ENCODE measurements at places on chromosomes 1 and 21.
A peak's percentile ranks its signal among the peaks of the same experiment; 100 is the strongest.

GRCh38 chr1:43651902-43652301, 2.0 kb downstream of the KDM4A start:
- H3K4me1 ChIP-seq: peaks cover 16% of the 10 kb centered on the region
- no peak overlapping the region for H3K27ac ChIP-seq
- peak overlapping the region; percentile 0 for H3K4me3 ChIP-seq
- no peaks in the 10 kb centered on the region for H3K27me3 ChIP-seq
- no peak for DNase-seq
- peaks cover 38% of the 10 kb centered on the region for H3K36me3 ChIP-seq

DNA sequence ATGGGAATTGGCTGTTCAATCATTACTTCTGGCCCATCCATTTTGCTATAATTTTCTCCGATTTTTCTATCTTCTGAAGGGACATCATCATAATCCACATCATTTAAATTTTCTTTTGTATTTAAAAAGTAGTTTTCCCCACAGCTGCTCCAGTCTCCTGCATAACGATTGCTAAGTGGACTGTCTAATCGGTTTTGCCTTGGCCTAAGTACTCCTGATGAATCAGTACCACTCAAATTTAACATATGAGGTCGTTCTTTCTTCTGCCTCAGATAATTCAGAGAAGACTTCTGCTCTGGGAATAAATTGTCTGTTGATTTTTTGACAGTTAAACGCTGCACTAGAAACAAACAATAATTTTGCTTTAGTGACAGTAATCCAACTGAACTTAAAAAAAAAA, 41.9 kb downstream of the SYDE2 start:
- no peak overlapping the region for H3K27ac ChIP-seq
- no peaks in the 10 kb centered on the region for H3K36me3 ChIP-seq
- no peaks in the 10 kb centered on the region for H3K4me1 ChIP-seq
- DNase-seq: no peak
- no peaks in the 10 kb centered on the region for H3K27me3 ChIP-seq

GRCh38 chr1:7333094-7333493, 438.0 kb upstream of the VAMP3 start:
- DNase-seq: no peak
- H3K4me3 ChIP-seq: no peak overlapping the region
- peaks cover 10% of the 10 kb centered on the region for H3K27me3 ChIP-seq
- peaks cover 5% of the 10 kb centered on the region for H3K4me1 ChIP-seq
- no peaks in the 10 kb centered on the region for H3K36me3 ChIP-seq

DNA sequence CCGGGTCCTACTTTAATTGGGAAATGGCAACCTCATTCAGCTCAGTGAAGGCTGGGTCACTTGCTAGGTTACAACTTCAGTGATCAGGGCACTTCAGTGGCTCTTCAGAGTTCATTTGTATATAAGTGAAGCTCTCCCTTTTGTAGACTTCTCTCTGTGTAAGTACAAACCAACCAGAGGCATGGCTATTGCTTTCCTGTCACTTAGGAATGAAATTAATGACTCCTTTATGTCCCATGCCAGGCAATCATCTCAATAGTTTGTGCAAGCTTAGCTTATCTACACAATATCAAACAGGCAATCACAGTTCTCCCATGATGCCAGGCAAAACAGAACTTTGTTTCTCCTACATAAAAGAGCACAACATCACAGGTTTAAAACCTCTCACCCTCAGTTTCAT, 22.8 kb upstream of the CTBS start:
- no peak overlapping the region for H3K4me3 ChIP-seq
- H3K4me1 ChIP-seq: no peaks in the 10 kb centered on the region
- no peaks in the 10 kb centered on the region for H3K36me3 ChIP-seq
- no peaks in the 10 kb centered on the region for H3K27me3 ChIP-seq
- DNase-seq: no peak

DNA sequence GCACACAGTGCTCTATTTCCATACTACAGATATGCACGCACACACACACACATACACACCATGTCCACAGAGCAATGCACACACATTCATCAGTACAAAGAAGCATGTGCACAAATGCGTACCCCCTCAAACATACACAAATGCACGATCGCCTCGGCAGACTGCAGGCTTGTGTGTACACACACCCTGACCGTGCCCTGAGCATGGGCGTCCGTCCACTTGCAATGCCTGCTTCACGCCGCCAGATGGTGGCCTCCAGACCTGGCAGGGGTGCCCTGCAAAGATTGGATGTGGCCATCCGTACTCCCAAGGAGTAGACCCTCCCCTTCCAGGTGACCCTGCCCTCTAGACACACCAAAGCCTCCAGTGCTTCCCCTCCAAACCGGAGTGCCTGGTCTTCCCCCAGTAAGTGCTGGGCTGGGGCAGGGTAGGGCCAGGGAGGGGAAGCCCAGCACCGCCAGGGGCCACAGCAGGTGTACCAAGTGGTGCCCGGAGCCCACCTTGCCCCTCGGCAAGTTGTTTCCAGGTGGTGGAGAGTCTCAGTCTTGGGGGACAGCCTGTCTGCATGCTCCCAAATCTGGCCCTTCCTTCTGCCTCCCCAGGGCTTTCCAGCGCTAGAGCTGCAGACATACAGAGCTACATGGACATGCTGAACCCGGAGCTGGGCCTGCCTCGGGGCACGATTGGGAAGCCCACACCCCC, 20.6 kb downstream of the ESPN start:
- peaks cover 48% of the 10 kb centered on the region for H3K27me3 ChIP-seq
- H3K27ac ChIP-seq: no peak overlapping the region
- DNase-seq: peak; percentile 82
- no peaks in the 10 kb centered on the region for H3K36me3 ChIP-seq

- no peak for DNase-seq
- no peaks in the 10 kb centered on the region for H3K27me3 ChIP-seq
These were observed 7.1 kb upstream of the TMEM61 start for GRCh38 chr1:54973205-54973921.

DNA sequence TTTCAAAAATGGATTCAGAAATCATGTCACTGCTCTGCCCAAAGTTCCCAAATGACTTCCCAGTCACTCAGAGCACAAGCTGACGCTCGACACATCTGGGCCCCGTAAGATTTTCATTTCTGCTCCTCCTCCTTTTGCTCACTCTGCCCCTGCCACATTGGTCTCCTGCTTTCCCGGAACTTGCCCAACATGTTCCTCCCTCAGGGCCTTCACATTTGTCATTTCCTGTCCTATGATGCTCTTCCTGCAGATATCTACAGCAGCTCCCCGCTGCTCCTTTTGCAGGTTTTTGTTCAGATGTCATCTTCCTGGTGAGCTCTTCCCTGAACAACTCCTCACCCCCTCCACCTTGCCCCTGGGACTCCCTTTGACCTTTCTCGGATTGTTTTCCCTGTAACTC, 58.5 kb upstream of the IVNS1ABP start:
- no peaks in the 10 kb centered on the region for H3K27me3 ChIP-seq
- no peak overlapping the region for H3K27ac ChIP-seq
- no peak overlapping the region for H3K4me3 ChIP-seq
- no peaks in the 10 kb centered on the region for H3K36me3 ChIP-seq

GRCh38 chr1:75786901-75787493, 941 bp downstream of the RABGGTB start:
- H3K36me3 ChIP-seq: peaks cover 35% of the 10 kb centered on the region
- no peak for DNase-seq
- H3K27me3 ChIP-seq: no peaks in the 10 kb centered on the region
- H3K4me3 ChIP-seq: peak overlapping the region; percentile 77
- peak overlapping the region; percentile 86 for H3K27ac ChIP-seq
- H3K4me1 ChIP-seq: peaks cover 44% of the 10 kb centered on the region

DNA sequence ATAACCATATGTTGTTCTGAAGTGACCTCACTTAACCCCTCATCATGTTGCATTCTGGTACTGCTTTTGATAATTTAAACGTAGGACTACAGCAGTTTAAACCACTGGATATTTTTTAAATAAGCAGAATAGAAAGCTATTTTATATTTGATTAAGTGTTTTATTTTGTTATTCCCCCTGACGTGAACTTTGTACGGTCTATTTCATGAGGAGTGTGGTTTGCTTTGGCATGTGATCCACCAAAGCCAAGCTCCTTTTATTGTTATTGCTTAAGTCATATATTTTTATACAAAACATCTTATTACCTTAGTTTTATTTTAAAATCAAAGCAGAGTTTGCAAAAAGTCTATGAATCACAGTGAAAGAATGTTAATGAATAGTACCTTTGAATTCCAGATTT, 101.4 kb upstream of the L1TD1 start:
- peaks cover 5% of the 10 kb centered on the region for H3K36me3 ChIP-seq
- H3K27me3 ChIP-seq: no peaks in the 10 kb centered on the region

DNA sequence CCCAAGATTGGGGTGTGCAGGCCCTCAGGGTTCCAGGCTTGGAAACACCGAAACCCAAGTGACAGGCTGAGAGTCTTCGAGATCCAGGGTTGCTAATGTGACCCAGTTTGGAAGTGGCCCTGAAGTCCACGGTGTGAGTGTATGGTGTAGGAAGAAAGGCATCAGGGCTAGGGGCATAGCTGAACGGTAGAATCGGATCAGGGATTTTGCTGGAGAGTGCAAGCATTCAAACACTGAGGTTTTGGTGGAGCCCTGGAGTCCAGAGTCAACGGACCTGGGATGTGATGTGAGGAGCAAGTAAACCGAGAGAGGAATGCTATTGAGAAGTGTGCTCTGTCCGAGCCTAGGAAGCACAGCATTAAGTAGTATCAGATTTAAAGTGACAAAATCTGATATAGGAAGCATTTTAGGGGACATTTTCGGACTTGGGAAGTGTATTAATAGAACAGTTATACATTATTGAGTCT, 958 bp downstream of the NFYC start:
- H3K4me3 ChIP-seq: peak overlapping the region; percentile 73
- no peaks in the 10 kb centered on the region for H3K36me3 ChIP-seq
- no peak for DNase-seq
- no peaks in the 10 kb centered on the region for H3K27me3 ChIP-seq

GRCh38 chr1:232322162-232322734, 307.7 kb downstream of the SIPA1L2 start:
- H3K4me3 ChIP-seq: no peak overlapping the region
- H3K36me3 ChIP-seq: no peaks in the 10 kb centered on the region
- no peaks in the 10 kb centered on the region for H3K4me1 ChIP-seq
- no peak overlapping the region for H3K27ac ChIP-seq
- H3K27me3 ChIP-seq: no peaks in the 10 kb centered on the region
- no peak for DNase-seq

GRCh38 chr1:214362188-214362882, 81.4 kb downstream of the SMYD2 start:
- no peak for DNase-seq
- peaks cover 15% of the 10 kb centered on the region for H3K36me3 ChIP-seq
- H3K27me3 ChIP-seq: no peaks in the 10 kb centered on the region
- H3K4me1 ChIP-seq: no peaks in the 10 kb centered on the region
- no peak overlapping the region for H3K27ac ChIP-seq
- no peak overlapping the region for H3K4me3 ChIP-seq

GRCh38 chr1:238450976-238451375, 560.3 kb upstream of the ZP4 start:
- no peaks in the 10 kb centered on the region for H3K27me3 ChIP-seq
- no peaks in the 10 kb centered on the region for H3K36me3 ChIP-seq
- no peak overlapping the region for H3K4me3 ChIP-seq

DNA sequence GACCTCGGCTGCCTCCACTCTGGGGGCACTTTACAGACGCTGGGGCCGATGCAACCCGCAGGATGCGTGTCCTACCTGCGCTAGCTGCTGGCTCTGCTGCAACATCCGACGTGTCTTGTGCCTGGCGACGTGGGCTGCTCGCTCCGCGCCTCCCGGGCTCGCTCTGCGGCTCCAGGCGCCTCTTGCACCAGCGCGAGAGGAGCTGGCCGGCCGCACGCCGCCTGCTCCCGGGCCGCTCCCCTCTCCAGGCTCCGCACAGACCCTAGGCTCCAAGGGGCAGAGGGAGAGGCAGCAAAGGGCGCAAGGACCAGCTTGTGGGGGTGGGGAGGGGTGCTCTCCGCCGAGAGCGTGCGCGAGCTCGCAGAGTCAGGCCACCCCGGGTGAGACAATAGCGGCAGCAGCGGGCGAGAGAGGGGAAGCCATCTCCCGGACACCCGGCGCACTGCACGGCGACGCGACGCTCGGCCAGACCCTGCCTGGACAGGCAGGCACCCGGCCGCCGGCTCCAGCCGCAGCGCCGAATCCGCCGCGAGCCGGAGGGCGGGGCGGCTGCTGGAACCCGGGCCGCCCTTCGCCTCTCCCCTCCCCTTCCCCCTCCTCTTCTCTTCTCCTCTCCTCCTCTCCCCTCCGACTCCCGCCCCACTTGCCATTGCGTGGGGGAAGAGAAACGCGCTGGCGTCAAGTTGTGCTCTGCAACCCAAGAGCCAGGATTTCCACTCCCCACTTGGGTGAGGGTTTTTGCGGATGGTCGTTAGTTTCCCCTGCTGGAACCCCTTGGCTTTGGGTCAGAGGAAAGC, at the start of gene PIK3C2B:
Gene PIK3C2B, minus strand, starts transcription at position 525 of the 797 bp plus-strand sequence. CDS start 25,003 bp downstream, outside the sequence.
- DNase-seq: peak; percentile 93
- H3K36me3 ChIP-seq: no peaks in the 10 kb centered on the region
- H3K4me1 ChIP-seq: peaks cover 31% of the 10 kb centered on the region
- peak within 1 kb of the TSS; percentile 62 for H3K4me3 ChIP-seq

GRCh38 chr1:235181561-235182245, 20.7 kb upstream of the RBM34 start:
- H3K4me1 ChIP-seq: no peaks in the 10 kb centered on the region
- DNase-seq: no peak
- H3K4me3 ChIP-seq: no peak overlapping the region
- H3K27ac ChIP-seq: no peak overlapping the region
- peaks cover 41% of the 10 kb centered on the region for H3K36me3 ChIP-seq

GRCh38 chr1:231236208-231236591, 4.8 kb upstream of the GNPAT start:
- no peak for DNase-seq
- no peak overlapping the region for H3K27ac ChIP-seq
- H3K4me1 ChIP-seq: peaks cover 17% of the 10 kb centered on the region
- H3K27me3 ChIP-seq: no peaks in the 10 kb centered on the region

- peaks cover 5% of the 10 kb centered on the region for H3K4me1 ChIP-seq
- no peak for DNase-seq
- H3K4me3 ChIP-seq: no peak overlapping the region
- no peaks in the 10 kb centered on the region for H3K27me3 ChIP-seq
- H3K27ac ChIP-seq: peak overlapping the region; percentile 56
These were observed 9.7 kb downstream of the ZMPSTE24 start for GRCh38 chr1:40267767-40268187.

DNA sequence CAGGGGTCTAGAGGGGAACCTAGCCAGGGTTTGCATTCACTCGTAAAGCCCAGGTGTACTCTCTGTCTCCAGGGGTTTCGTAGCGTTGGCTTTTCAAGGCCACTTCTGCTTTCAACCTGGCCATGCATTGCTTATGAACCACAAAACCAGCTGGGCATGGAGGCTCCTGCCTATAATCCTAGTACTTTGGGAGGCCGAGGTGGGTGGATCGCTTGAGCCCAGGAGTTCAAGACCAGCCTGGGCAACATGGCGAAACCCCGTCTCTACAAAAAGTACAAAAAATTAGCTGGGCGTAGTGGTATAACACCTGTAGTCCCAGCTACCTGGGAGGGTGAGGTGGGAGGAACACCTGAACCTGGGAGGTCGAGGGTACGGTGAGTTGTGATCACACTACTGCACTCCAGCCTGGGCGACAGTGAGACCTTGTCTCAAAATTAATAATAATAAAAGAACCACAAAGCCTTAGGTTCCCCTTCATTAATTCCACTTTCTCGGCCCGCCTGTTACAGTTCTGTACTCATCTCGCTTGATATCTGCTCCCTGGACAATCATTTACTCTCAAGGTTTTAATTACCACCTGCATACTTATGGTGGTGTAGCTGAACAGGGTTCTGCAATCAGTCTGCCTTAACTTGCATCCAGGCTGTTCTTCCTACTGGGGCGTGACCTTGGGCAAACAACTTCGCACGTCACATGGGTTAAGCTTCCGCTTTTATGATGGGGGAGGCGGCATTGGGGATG, 6.1 kb downstream of the SLC16A4 start:
- H3K27ac ChIP-seq: peak overlapping the region; percentile 28
- H3K4me1 ChIP-seq: peaks cover 9% of the 10 kb centered on the region
- no peaks in the 10 kb centered on the region for H3K27me3 ChIP-seq
- no peak for DNase-seq
